Gastroesophageal sphincter (tissue), 4 donors: ENCODE measurements at places on chromosomes 1 and 21.

DNA sequence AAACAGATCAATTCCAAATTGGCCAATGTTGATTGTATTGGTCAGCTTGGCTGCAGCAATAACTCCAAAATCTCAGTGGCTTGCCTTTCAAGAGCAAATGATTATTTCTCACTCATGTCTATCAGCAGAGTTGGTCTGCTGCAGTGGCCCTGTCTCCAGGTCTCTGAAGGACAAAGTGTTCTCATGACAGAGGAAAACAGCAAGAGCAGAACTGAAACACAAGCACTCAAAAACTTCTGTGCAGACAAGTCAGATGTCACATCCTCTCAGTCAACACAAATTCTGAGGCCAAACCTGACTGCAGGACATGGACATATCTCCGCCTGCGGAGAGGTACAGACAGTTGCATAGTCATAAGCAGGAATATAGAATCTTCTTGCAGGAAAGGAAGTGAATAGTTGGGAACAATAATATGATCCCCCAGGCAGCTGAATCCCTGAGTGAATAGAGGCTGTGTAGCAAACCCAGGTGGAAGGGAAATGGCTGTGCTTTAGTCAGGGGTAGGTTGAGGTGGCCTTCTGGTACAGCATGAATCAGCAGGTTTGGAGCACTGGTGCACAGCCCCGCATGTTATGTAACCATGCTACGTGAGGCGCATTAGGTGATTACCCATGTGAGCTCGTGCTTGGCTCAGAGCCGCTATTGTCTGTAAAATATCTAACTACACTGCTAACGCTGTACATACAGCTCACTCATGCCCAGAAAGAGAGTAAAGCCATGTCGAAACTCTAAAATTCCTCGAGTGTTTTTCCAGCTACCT lies 17.1 kb upstream of the UBE2U start:
- H3K36me3 ChIP-seq: no peaks in the 10 kb centered on the region
- no peak for ATAC-seq
- H3K27ac ChIP-seq: no peak overlapping the region
- H3K4me1 ChIP-seq: peaks cover 11% of the 10 kb centered on the region
- no peak overlapping the region for H3K4me3 ChIP-seq

DNA sequence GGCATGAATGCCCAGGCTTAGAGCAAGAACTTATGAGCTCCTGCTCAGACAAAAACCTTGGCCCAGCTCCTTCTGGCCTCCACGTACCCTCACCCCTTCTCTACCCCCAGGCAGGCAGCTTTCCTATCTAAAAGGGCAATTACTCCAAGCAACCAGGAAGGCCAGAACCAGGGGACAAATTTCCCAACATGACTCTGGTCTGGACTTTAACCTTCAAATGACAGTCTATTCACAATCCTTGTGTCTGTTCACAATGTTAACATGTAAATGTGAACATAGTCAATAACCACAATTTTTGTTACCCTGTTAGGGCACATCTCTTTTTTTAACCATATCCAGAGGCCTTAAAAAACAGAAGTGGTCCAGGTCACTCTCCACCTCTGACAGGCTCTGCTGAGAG lies 64.4 kb upstream of the LAPTM5 start:
- no peaks in the 10 kb centered on the region for H3K36me3 ChIP-seq
- ATAC-seq: no peak
- no peak overlapping the region for H3K4me3 ChIP-seq
- H3K27me3 ChIP-seq: no peaks in the 10 kb centered on the region
- peaks cover 79% of the 10 kb centered on the region for H3K4me1 ChIP-seq

- no peaks in the 10 kb centered on the region for H3K4me1 ChIP-seq
- H3K27ac ChIP-seq: no peak overlapping the region
- no peaks in the 10 kb centered on the region for H3K27me3 ChIP-seq
- ATAC-seq: no peak
- H3K4me3 ChIP-seq: no peak overlapping the region
Measured at GRCh38 chr1:59315529-59316463, 18.9 kb downstream of the FGGY start.

DNA sequence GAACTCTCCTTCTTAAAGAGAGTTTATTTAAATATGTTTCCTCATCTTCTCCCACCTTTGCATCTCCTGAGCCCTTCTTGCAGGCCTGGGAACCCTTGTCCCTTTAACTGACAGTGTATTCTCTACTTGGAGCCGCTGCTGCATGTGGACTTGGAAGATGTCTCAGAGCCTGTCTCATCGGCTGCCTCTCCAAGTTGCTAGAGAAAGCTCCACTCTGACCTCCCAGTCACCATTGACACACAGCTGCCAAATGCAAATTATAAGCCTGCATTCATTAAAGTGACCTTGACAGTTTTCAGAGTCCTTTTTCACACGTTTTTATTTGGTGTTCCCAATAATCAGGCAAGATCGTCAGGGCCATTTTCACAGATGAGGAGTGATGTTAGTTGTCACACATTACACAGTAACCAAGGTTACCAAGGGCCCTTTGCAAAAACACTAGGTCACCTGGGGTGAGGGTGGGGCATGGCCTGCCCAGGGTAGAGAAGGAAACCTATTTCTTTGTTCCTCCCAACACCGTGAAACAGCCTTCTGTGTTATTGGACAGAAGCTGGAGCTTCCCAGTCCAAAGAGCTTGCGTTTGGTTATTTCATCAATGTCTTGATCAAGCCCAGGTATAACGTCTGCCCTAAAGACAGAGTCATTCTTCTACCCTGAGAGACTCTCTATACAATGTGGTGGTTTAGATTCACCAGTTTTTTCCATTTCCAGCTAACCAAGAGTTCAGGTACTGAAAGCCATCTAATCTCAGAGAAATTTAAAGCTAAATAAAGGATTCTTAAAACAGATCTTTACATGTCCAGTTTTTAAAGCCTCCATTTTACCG lies 164.1 kb downstream of the GALNT2 start:
- ATAC-seq: no peak
- no peaks in the 10 kb centered on the region for H3K36me3 ChIP-seq
- H3K4me3 ChIP-seq: no peak overlapping the region
- H3K4me1 ChIP-seq: peaks cover 3% of the 10 kb centered on the region
- H3K27me3 ChIP-seq: no peaks in the 10 kb centered on the region

GRCh38 chr1:212944229-212944901 lies 6.0 kb upstream of the VASH2 start:
- H3K4me3 ChIP-seq: no peak overlapping the region
- no peaks in the 10 kb centered on the region for H3K36me3 ChIP-seq
- peaks cover 3% of the 10 kb centered on the region for H3K27me3 ChIP-seq

DNA sequence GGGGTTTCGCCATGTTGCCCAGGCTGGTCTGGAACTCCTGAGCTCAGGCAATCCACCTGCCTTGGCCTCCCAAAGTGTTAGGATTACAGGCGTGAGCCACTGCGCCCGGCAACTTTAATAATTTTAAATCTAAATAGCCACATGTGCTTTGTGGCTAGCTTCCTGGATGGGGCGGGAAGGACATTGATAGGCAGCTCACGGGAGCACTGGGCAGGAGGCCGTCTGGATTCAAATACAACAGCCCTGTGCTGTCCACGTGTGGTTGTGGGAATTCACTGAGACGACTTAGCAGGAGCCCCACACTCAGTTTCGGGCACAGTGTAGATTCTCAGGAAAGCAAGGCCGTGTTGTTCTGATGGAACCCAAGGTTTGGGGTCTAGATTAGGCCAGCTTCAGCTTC lies 177.1 kb downstream of the ETS2 start:
- H3K36me3 ChIP-seq: no peaks in the 10 kb centered on the region
- H3K27ac ChIP-seq: no peak overlapping the region
- H3K4me3 ChIP-seq: no peak overlapping the region

DNA sequence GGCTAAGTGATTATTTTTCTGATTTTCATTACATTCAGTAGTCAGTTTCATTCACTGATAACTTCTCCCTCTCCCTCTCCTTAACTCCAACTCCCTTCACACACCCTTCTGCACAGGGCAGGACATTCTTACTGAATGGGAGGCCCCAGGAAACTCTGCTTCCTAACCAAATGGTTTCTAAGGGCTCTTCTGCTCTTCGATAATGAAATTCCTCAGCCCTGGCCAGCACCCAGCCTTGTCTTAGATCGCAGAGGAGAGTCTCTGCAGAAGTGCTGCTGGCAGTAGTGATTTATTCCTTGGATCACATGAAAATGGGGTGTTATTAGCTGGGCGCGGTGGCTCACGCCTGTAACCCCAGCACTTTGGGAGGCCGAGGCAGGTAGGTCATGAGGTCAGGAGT lies 16.4 kb downstream of the PLEKHM2 start:
- H3K4me1 ChIP-seq: peaks cover 82% of the 10 kb centered on the region
- H3K4me3 ChIP-seq: no peak overlapping the region
- no peak overlapping the region for H3K27ac ChIP-seq
- ATAC-seq: no peak

DNA sequence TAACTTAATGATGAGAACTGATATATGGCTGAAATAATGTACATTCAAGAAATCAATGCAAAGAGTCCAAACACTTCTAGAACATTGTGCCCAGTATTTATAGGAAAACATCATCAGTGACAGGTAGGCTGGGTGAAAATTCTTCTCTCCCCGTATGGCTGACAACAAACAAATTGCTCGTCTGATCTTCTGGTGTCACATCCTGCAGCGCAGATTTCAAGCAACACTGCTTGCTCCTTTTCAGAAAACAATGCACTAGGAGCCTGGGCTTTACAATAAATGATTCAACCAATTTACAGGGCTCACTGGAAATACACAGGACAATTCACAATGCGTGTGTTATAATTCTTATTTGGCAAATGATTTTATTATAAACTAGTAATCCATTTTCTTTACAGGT lies 185.3 kb downstream of the RERE start:
- ATAC-seq: no peak
- peaks cover 6% of the 10 kb centered on the region for H3K4me1 ChIP-seq
- H3K27me3 ChIP-seq: no peaks in the 10 kb centered on the region
- no peak overlapping the region for H3K4me3 ChIP-seq
- H3K36me3 ChIP-seq: peaks cover 7% of the 10 kb centered on the region

DNA sequence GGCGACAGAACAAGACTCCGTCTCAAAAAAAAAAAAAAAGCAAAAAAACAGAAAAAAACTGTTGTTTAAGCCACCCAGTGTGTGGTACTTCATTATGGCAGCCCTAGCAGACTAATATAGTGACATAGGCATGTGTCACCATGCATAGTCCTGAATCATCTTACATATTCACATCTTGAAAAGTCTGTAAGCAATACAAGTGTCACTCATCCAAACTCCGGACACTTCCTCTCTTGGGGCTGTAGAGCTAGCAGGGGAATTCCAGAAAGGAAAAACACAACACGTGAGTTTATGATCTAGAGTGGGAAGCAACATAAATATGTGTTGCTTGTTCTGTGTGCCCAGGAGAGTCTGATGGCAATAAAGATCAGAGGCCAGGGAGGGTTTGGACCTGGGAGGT lies 81.6 kb upstream of the KCNE2 start:
- no peaks in the 10 kb centered on the region for H3K27me3 ChIP-seq
- H3K4me1 ChIP-seq: no peaks in the 10 kb centered on the region
- no peaks in the 10 kb centered on the region for H3K36me3 ChIP-seq
- no peak overlapping the region for H3K27ac ChIP-seq

GRCh38 chr1:205963352-205964155 lies 20.3 kb upstream of the SLC26A9 start:
- peaks cover 23% of the 10 kb centered on the region for H3K27me3 ChIP-seq
- no peaks in the 10 kb centered on the region for H3K4me1 ChIP-seq
- no peak for ATAC-seq

GRCh38 chr1:201406831-201407406 lies 7.8 kb upstream of the LAD1 start:
- peaks cover 21% of the 10 kb centered on the region for H3K27me3 ChIP-seq
- H3K27ac ChIP-seq: no peak overlapping the region
- no peaks in the 10 kb centered on the region for H3K36me3 ChIP-seq
- no peak overlapping the region for H3K4me3 ChIP-seq

- H3K36me3 ChIP-seq: no peaks in the 10 kb centered on the region
- H3K27ac ChIP-seq: no peak overlapping the region
- peaks cover 26% of the 10 kb centered on the region for H3K4me1 ChIP-seq
- H3K4me3 ChIP-seq: no peak overlapping the region
- no peaks in the 10 kb centered on the region for H3K27me3 ChIP-seq
- no peak for ATAC-seq
Measured at GRCh38 chr1:1275836-1276235, 2.2 kb upstream of the UBE2J2 start.

DNA sequence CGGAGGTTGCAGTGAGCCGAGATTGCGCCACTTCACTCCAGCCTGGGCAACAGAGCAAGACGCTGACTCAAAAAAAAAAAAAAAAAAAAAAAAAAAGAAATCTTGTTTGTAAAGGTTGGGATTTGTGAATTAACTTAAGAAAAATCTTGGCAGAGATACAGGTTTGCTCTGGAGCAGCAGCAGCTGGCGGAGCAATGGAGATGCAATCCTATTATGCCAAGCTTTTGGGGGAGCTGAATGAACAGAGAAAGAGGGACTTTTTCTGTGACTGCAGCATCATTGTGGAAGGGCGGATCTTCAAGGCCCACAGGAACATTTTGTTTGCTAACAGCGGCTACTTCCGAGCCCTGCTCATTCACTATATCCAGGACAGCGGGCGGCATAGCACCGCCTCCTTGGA lies 5.6 kb downstream of the ZBTB8B start:
- no peaks in the 10 kb centered on the region for H3K4me1 ChIP-seq
- peaks cover 65% of the 10 kb centered on the region for H3K27me3 ChIP-seq
- H3K4me3 ChIP-seq: no peak overlapping the region
- no peak overlapping the region for H3K27ac ChIP-seq
- no peaks in the 10 kb centered on the region for H3K36me3 ChIP-seq
- ATAC-seq: no peak

DNA sequence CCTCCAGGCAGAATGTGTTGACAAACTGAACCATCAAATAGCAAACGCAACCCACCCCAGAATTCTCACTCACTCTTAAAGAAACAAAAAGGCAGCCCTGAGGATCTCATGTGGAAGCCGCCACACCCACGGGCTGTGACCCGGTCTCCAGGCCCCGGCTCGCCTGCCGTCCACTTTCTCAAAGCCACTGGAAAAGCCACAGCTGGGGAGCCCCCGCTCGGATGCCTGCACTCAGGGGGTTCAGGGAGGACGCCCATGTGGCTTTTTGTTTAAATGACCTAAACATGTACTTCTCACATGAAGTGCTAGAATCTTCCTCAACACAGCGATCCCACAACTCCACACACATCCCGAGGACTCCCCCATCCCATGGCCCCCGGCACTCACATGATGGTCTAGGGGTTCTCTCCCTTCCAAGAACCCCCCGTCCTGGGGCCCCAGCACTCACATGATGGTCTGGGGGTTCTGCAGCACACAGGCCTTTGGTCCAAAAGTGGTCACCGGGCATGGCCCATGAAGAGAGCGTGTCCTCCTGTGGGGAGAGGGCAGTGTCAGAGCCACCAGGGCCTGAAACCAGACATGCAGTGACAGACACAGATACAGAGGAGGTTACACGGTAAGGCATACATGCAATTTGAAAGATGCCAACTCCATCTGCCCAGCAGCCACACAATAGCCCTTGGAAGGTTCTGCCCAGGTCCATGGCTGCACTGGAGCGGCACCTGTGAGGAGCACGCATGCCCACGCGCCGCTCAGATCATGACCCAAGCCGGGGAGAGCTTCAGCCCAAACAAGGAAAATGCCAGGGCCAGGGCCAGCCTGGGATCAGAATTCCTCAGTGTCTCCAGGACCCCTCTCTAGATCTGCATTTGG lies 16.5 kb downstream of the NADK start:
- H3K36me3 ChIP-seq: no peaks in the 10 kb centered on the region
- no peak overlapping the region for H3K4me3 ChIP-seq
- H3K27ac ChIP-seq: no peak overlapping the region
- no peaks in the 10 kb centered on the region for H3K27me3 ChIP-seq

GRCh38 chr1:89567797-89568196 lies 43.2 kb downstream of the LRRC8B start:
- no peaks in the 10 kb centered on the region for H3K36me3 ChIP-seq
- no peak for ATAC-seq
- H3K4me1 ChIP-seq: peaks cover 15% of the 10 kb centered on the region
- H3K27ac ChIP-seq: no peak overlapping the region
- no peak overlapping the region for H3K4me3 ChIP-seq

GRCh38 chr1:114181356-114181755 lies 27.7 kb upstream of the SYT6 start:
- H3K27me3 ChIP-seq: no peaks in the 10 kb centered on the region
- no peak overlapping the region for H3K27ac ChIP-seq
- ATAC-seq: no peak
- no peak overlapping the region for H3K4me3 ChIP-seq
- H3K36me3 ChIP-seq: no peaks in the 10 kb centered on the region
